ENCODE measurements at places on chromosomes 3 and 15.

DNA sequence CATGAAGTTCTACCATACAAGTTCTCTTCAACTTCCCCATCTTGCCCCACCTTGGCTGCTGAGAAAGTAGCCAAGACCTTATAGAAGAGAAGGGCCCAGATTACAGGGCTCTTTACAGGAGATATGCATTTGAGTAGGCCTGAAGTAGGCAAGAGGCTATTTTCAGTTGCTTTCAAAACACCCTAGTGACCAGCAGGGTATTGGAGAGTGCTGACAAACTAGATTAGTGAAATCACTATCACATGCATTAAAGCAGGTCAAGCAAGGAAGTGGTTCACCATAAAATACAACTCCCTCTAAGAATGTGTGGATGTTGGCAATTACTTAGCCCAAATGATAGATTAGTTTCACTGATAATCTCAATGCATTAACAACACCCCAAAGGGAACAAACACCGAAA is 2.7 kb upstream of the LZTFL1 start:
- DNase-seq = no peak

GRCh38 chr3:15460891-15461531 is 33.6 kb downstream of the EAF1 start:
- DNase-seq = no peak

DNA sequence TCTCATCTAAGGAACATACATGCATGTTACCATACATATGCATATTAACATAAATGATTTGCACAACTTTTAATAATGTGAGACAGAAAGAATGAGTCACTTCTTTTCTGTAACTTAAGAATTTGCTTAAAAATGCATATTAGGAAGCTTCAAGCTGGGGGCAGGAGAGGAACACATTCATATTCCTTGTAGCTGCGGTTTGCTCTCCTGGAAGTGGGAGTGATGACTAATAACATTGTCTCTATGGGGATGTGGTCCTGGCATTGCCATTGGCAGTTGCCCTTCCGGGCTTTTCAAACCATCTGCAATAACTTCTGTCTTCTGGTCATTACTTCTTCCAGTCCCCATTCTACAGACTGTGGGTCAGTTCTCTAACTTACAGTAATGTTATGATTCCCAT is 15.6 kb downstream of the CHST2 start:
- DNase-seq = peak; percentile 84

DNA sequence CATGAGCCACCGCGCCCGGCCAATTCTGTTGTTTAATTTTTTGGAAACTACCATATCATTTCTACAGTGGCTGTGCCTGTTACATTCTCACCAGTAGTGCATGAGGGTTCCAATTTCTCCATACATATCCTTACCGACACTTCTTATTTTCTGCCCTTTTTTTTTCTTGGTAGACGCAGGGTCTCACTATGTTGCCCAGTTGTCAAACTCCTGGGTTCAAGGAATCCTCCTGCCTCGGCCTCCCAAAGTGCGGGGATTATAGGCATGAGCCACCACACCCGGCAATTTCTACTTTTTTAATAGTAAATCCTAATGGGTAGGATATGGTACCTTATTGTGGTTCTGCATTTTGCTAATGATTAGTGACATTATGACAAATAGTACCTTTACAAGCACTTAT is 9.6 kb downstream of the AMIGO3 start:
- DNase-seq = no peak

GRCh38 chr3:103341078-103341606 is 906.3 kb downstream of the ZPLD1 start:
- DNase-seq = no peak

DNA sequence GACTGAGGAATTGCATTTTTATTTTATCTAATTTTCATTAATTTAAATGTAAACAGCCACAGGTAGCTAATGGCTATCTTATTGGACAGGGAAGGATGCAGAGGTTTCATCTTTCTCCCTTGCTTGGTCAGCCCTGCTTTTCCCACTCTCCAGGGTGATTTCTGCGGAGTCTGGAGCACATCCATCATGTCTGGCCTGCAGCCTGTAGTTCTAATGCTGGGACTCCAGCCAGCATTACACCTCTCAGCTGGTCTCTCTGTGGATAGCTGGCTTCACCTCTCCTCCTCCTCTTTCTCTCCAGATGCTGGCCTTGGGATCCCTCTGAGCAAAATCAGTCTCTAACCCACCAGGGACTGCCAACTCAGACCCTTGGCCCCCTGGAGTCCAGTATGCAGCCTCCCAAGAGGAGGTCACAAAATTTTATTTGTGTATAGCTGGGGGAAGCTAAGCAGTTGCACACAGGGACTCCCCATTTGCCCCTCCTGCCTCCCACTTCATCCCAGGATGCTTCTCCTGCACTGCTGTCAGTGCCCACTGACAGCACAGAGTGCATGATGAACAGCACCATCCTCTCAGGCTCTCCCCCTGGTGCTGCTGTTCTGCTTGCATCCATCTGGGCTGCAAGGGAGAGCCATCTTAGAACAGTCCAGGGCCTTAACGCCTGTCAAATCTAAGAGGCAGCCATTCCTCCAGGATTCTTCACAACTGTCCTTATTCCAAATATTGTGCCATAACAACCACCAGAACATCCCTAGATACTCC is 1.7 kb downstream of the BFSP2 start:
- no peak for DNase-seq

DNA sequence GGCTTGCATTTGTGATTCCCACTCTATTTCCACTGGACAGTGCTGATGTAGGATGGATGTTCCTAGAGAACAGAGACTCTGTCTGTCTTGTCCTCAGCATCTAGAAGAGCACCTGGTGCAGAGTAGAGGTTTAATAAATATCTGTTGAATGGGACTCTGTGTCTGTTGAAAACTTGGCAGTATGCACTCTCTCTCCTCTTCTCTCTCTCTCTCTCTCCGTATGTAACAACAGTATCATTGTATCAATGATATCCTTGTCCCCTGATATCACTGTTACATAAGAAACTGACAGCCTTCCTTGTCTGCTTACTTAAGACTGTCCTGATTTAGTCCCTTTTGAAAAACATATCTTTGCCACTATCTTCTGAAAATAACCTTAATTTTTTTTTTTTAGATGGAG is 24.3 kb upstream of the MGLL start:
- no peak for DNase-seq

- DNase-seq = no peak
Measured at GRCh38 chr3:16452261-16452660, 61.2 kb downstream of the RFTN1 start.

DNA sequence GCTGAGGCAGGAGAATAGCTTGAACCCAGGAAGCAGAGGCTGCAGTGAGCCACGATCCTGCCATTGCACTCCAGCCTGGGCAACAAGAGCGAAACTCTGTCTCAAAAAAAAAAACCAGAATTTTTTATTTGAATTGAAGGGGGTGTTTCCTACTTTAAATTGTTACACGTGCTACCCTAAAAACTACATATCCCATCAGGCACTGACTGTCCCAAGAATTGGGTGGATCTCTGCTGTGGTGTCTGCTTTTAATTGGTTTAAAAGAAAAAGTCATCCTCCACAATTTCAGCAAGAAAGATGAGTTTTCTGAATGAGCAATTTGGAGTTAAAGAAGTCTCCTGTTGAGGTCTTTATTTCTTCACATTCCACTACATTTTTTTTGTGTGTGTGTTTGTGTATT is 2.1 kb downstream of the PDIA3 start:
- DNase-seq = no peak

DNA sequence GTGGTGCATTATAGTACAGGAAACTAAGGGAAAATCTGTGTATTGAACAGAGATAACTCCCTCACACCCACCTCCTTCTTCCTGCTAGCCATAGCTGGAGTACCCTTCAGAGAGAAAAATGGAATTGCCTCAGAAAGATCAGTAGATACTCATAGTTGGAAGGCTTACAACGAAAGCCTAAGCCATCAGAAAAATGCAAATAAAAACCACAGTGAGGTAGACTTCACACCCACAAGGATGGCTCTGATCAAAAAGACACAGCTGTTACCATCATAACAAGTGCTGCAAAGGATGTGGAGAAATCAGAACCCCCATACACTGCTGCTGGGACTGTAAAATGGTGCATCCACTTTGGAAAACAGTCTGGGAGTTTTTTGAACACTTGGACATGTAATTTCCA is 7.4 kb upstream of the DLG1 start:
- DNase-seq = peak; percentile 76

DNA sequence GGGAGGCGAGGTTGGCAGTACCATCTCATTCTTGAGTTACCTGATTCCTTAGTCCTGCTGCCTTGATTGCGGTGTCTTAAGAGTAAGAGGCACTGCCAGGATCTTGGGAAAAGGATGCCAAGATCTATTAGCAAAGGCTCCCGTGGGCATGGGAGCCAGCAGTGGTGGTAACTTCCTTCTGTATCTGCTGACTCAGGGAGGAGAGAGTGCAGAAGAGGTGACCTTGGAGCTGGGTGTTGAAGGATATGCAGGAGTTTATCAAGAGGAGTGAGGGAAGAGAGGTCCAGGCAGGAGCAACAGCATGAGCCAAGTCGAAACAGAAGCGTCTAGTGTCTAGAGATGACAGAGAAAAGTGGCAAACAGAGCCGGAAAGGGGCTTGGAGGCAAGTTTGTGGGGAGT is 4.5 kb downstream of the MESP2 start:
- no peak for DNase-seq

DNA sequence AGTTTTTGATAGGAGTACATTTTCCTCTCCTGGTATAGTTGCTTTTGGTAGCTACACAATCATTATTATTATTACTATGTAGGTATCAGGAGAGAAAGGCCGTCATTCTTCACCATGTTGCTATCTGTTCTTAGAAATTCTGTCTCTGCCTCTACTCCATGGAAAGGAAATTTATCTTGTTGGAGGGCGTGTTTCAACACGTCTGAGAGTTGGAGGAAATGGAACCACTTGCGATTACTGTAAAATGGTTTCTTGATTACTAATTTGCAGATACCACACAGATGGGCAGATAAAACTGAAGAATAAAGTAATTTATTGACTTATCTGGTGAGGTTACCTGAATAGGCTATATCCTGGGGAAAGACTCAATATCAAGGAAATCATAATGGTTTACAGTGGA is 488.4 kb downstream of the NR2F2 start:
- no peak for DNase-seq

DNA sequence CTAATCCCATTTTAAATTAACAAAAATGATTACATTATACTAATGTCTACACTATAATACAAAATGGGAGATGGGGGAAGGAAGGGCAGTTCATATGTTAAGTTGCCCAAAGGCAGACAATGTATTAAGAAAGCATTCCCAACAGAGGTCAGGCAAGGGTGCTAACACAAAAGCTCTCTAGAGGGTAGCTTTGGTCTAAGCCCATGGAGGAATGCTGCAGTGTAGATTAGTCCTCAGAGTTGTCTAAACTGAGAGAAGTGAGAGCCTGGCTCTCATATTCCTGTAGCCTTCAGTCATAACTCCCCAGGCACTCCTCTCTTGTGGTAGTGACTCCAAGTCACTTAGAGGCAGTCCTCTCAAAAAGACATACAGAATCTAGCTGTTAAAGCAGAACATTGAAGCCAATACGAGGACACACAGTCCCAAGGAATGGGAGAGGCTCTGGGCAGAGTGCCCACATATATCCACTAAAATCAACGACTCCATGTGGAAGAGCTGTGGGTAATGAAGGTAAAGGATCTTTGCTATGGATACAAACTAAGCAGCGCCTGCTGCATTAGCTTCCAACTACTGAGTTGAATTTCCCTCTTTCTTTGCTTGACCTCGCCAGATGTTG is 14.5 kb downstream of the NEK10 start:
- DNase-seq = no peak

DNA sequence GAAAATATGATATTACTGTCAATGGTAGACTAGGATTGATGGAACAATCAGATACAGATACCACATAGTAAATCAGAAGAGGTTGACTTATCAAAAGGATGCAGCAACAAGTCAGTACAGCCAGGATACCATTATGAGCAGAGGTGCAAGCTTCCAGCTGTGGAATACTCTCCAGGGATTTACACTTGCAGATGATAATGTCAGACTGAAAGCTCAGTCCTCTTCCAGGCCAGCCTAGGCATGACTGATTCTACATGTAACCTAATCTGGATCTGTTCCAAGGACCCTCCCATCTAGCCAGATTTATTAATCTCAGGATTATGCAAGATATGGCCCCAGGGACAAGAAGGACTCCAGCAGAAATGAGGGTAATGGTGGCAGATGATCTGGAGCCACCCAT is 8.2 kb downstream of the FILIP1L start:
- no peak for DNase-seq

- DNase-seq = peak; percentile 62
Measured at GRCh38 chr15:45442507-45443135, 64.3 kb upstream of the GATM start.

GRCh38 chr15:88071141-88071540 is 185.4 kb downstream of the NTRK3 start:
- DNase-seq = no peak

GRCh38 chr3:9781978-9782603 is 10.2 kb downstream of the TADA3 start:
- DNase-seq = no peak

GRCh38 chr15:51917493-51917892 is 54.1 kb downstream of the LEO1 start:
- DNase-seq = no peak

DNA sequence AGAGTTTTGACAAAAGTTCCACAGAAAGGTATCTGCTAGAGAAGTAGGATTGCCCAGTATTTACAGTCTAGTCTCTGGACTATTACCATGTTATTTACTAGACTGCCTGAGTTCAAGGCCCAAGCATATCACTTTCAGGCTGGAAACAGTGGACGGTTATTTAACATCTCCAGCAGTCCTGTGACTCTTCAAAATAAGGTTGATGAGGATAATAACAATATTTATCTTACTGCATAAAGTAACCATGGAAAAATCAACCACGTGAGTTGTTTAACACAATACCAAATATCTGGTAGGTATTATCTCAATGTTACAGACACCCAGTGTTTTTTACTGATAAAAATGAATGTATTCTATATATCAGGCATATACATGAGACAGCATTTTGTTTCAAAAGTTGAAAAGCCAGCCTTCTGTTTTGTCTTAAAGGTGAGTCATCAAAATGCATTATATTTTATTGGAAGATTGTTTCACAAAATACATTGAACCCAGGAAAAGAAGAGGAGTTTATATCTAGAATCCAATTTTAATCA is 535.8 kb downstream of the TBL1XR1 start:
- DNase-seq = no peak

GRCh38 chr3:48038971-48039481 is 22.8 kb upstream of the MAP4 start:
- no peak for DNase-seq

DNA sequence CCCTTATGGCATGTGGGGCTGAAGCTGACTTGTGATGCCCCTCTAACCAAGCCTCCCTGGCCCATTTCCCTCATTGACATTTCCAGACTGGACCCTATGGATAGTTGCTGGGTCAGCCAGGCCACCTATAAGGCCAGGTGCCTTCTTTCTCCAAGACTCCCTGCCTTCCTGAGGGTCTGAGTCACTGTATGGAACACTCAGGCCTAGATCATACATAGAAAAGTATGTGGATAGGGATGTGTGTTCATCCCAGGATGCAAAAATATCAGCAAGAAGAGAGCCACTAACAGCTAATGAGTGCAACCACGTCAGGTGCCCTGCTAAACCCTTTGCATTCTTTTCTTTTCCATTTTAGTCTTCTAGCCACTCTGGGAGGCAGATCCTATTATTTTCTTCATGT is 168.4 kb upstream of the WNT5A start:
- DNase-seq = no peak

GRCh38 chr3:138043266-138044029 is 33.5 kb downstream of the CLDN18 start:
- peak; percentile 31 for DNase-seq
